ENCODE measurements at places on chromosomes 11 and 22.

GRCh38 chr22:46387748-46388147 lies 52.2 kb downstream of the TRMU start:
- no peak for DNase-seq

DNA sequence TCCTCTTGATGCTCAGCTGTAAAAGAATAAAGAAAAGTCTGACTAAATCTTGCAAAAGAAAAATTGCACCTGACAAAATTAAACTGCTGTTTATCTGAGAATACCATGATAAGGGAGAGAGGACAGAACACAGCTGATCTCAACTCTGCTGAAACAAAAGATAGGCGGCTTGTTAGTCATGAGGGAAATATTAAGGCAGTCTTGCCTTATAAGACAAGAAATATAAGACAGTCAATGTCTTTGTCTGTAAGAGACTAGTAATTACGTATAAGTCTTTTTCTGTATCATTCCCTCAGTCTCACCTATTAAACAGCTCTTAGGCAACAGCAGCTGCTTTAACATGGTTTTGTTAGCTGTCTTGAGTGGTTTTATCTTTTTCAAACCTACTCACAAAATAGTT lies 296.6 kb downstream of the LUZP2 start:
- no peak for DNase-seq

DNA sequence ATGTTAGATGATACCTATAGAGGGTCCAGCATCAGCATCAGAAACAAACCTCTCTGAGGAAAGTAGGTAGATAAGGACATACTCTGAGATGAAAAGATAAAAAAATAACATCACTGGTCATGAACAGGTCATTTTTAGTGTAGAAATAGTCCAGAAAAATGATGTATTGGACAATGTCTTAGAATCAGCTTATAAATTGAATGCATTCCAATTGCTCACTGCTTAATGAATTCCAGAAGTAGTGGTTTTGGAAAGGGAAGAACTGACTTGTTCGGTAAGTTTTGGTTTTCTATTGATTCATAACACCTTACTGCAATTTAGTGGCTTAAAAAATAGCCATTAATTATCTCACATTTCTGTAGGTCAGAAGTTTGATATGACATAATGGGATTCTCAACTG lies 929.5 kb upstream of the CCDC90B start:
- no peak for DNase-seq

DNA sequence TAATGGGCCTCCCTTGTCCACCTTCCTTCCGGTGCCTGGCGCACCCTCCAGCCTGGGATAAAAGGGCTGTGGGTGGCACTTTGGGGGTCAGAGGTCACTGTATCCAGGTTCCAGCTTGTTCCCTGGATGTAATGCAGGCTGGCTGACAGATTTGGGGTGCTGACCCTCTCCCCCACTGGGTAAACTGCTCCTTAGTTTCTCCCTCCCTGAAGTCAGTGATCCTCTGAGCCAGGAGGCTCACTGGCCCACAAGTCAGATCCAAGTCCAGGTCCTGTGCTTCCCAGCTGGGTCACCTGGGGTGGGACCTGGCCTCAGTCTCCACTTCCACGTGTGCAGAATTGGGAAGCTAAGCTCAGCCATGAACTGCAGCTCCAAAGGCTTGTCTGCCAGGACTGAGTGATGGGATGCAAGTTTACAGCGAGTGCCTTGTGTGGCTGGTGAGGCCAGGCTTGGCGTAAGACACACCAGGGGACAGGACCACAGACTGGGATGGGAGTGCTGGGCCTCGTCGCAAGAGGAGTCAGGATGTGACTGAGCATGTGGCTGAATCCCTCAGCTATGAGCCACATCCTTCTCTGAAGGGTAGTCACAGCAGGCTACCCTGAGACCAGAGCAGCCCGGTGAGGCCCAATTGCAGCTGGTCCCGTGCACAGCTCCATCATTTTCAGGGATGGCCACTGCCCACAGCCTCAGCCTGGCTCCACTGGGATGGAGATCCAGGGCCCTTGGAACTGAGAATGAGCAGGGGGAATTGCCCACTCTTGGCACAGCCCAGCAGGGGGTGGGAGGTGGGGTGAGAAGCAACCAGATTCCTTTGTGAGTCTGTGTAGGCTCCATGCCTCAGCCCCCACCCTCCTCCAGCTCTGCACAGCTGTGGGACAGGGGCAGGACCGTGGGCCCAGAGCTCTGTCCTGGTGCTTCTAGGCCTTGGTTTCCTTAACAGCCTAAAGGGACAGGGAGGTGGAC lies 7.2 kb downstream of the SHISA8 start:
- DNase-seq, result no peak

Measured in neural crest cell (in vitro differentiated cells).